ENCODE measurements at places on chromosomes 7 and 10.

- no peak overlapping the region for H3K27ac ChIP-seq
- H3K36me3 ChIP-seq: peaks cover 44% of the 10 kb centered on the region
- H3K4me1 ChIP-seq: no peaks in the 10 kb centered on the region
- H3K4me3 ChIP-seq: no peak overlapping the region
- DNase-seq: no peak
Observed at GRCh38 chr10:118310822-118311221, 31.3 kb downstream of the FAM204A start.

DNA sequence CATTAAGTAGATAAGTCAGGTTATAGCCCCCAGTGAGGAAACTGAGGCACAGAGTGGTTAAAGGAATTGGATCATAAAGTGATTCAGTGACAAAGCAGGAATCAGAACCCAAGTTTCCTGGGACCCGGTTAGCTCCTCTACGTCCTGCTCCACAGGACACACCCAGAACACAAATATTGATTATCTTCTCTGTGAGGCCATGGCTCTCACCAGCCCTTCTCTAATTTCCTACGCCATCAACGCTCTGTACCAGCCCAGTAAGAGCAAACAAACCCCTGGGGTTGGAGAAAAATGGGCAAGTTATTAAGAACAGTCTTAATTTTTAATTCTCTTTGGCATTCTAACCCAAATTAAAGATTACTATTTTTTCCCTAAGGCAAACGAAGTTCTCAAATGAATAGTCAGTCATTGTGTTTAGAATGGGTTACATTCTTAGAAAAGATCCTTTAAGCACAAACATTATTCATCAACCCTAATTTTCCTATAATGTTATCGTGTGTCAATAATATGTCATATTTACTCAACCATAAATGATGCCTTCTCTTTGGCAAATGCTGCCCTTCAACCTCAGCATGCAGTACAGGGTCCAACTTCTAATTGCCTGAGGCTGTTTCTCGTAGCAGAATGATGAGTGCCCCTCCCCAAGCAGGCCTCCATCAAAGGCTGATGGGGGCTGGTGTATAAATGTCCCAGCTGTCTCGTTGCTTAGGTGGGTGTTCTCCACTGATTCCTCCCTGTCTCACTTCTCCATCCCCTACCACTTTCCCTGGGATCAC is 25.4 kb upstream of the TM9SF3 start:
- no peak overlapping the region for H3K4me3 ChIP-seq
- no peaks in the 10 kb centered on the region for H3K27me3 ChIP-seq

- H3K4me1 ChIP-seq: no peaks in the 10 kb centered on the region
- H3K27ac ChIP-seq: no peak overlapping the region
- no peaks in the 10 kb centered on the region for H3K27me3 ChIP-seq
- DNase-seq: no peak
Observed at GRCh38 chr7:136140469-136140868, 163.3 kb upstream of the MTPN start.

DNA sequence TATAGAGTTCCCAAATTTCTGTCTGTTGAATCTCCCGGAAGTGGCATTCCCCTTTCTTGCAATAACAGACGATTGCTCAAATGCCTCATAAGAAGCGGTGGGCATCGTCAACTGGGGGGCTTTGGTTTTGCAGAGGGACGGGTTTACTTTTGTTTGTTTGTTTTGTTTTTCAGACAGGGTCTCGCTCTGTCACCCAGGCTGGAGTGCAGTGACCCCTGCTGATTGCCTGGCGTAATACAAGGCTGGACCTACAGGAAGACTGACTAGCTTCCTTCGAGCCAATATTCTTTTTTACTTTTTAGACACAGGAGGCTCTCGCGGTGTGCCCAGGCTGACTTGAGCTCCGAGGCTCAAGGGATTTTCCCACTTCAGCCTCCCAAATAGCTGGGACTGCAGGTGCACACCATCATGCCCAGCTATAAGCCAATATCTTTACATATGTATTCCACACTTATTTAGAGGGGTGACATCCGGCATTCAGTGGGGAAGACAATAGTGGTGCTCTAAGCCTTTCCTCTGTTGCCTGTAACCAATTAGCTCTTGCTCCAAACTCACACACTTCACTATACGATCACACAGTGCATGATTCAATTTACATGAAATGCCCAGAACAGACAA is 58.1 kb downstream of the FHIP2A start:
- H3K4me1 ChIP-seq: peaks cover 13% of the 10 kb centered on the region
- H3K36me3 ChIP-seq: no peaks in the 10 kb centered on the region
- H3K27ac ChIP-seq: no peak overlapping the region
- peaks cover 32% of the 10 kb centered on the region for H3K27me3 ChIP-seq

DNA sequence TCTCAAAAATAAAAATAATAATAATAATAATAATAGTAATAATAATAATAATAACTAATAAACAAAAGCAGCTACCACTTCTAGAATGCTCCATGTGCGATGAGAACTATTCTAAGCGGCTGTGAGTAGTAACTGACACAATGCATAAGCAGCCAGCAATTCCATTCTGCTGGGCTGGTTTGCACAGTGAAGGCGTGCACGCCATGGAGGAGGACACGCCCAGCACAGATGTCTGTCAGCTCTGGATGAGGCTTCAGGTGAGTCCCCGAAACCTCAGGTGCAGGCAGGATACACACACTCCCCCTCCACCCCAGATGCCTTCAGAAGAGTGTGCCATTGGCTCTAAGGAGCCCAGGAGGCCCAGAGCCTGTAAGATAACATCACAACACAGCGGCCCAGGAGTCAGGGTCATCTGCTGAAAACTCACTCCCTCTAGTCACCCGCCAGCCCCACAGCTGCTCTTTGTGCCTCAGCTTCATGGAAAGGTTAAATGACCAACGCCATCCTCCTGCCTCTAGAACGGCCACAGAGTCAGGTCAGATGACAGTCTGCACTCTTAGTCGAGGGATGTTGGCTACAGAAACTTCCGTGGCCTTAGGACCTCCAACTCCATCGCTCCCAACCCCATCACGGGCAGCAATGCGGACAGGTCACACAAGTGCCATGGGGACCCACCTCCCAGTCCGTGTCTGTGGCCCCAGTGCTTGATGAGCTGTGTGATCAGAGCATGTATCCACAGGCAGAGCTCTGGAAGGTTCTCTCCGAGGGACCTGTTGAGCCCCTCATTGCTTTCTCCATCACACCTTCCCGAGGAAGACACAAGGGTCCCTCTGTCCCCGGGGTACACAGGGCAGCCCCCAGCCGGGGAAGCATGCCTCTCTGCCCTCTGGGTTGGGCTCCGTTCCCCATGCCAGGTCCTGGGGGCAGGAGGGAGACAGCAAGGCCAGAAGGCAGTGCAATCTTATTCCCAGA is 103.9 kb downstream of the CTBP2 start:
- no peak overlapping the region for H3K27ac ChIP-seq
- no peak for DNase-seq
- no peak overlapping the region for H3K4me3 ChIP-seq
- H3K4me1 ChIP-seq: peaks cover 25% of the 10 kb centered on the region
- H3K36me3 ChIP-seq: peaks cover 2% of the 10 kb centered on the region

DNA sequence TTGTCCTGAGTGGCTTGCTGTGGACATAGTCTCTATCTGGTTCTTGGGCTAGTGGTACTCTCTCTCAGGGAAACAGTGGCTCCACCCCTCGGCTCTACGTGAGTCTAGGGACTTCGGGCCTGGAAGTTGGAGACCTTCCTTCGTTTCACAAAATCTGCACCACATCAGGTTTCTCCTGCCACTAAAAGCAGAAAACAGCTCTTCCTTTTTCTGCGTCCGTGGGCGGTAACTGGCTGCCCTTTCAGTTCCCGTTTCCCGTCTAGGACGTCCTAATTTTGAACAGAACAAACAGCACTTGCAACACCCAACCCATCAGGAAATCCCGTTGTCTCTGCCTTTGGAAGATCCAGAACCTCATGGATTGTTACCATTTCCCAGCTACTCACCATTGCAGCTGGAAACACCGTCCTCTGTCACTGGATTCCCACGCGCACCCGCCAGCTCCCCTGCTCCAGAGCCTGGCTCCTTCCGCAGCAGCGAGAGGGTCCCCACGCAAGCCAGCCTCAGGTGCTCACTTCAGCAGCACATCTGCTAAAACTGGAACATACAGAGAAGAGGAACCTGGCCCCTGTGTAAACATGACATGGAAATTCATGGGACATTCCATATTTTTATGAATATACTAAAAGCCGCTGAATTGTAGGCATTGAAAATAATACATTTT is 311.4 kb upstream of the AKR1E2 start:
- H3K36me3 ChIP-seq: no peaks in the 10 kb centered on the region
- H3K27me3 ChIP-seq: peaks cover 13% of the 10 kb centered on the region
- H3K27ac ChIP-seq: no peak overlapping the region

DNA sequence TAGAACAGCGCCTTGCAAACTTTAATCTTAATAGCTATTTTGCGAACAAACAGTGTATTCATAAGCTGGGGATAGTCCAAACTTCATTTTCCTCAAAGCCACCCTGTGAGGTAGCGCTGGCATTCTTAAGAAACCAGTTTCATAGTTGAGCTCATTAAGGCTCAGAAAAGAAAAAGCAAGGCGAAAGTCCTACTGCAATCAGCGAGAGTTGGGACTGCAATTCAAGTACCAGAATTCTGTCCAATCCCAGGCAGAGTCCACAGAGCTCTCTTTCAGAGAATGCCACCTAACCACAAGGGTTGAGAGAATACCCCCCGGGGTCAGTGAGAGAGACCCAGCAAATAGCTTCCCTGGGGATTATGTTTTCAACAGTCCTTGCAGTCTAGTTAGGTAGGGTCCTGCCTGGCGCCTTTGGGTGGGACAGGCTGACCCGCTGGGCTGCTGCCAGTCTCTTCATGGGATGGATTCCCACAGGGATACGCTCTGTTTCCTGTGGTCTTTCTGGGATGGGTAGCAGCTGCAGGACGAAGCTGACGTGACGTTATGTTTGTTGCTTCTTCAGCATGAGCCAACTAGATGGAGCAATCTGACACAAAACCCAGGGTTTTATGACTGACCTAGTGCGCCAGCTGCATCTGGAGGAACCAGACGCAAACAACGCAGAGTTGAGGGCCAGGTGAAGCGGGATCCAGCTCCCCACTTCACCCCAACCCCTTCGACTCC is 16.0 kb downstream of the BMPER start:
- no peak for DNase-seq
- H3K36me3 ChIP-seq: no peaks in the 10 kb centered on the region
- no peak overlapping the region for H3K27ac ChIP-seq
- peaks cover 21% of the 10 kb centered on the region for H3K27me3 ChIP-seq
- no peaks in the 10 kb centered on the region for H3K4me1 ChIP-seq
